ENCODE measurements at places on chromosomes 2 and 18.

DNA sequence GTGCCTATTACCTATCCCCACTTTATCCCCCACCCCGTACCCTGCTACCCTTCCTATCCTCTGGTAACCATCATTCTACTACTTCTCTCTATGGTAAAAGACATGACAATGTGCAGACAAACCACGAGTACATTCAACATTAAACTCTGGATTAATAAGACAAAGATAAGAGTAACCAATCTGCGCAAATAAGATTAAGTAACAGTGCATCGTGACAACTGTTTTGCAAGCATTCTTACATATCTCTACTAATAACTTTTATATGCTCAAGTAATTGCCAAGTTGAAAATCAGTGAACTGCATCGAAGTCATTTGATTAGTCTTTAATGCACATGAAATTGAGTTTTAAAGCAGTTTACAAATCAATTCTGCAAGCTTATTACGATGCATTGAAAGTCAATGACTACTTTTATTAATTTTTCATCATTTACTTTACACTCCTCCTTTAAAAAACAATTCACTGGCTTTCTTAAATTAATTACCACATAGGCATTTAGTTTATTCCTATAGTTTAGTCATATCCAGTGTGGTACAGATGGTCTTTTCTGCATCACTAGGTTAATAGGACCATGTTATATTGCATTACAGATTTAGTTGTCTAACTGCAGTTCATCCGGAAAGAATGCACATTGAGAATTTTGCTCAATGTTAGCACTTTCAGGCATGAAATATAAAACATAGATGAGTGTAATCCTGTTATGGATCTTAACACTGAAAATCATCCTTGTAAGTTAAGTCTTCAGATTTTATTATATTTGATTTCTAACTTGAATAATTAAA, 178.1 kb downstream of the GCA start:
- no peak for DNase-seq

GRCh38 chr2:119650846-119651370, 28.1 kb upstream of the TMEM177 start:
- DNase-seq = no peak

DNA sequence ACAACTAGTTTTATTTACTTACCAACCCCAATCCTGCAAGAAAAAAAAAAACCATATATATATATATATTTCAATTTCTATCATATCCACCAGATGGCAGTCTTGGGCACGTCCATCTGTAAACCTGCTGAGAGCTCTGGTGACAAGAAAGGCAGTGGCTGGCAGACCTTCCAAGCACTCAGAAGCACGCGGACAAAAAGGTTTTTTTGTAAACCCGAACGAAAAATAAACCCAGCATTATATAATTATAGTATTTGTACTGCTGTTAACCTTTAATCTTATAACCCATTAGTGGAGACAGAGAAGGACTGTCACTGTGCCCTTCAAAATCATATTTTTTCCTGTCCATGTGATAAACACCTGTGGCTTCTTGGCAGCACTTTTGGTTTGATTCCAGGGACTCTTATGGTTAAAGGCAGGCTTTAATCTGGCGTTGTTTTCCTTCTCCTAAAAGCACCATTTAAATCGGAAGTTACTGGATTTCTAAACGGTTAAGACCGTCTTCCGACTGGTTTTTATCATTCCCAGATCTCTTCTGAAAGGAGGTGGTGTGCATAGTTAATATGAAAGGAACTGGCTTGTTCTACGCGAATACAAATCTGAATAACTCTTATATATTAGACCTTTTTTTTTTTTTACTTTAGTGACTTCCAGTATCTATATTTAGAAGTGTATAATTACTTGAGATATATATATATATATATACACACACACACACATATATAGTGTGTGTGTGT, 31.0 kb upstream of the SLC3A1 start:
- DNase-seq = no peak

DNA sequence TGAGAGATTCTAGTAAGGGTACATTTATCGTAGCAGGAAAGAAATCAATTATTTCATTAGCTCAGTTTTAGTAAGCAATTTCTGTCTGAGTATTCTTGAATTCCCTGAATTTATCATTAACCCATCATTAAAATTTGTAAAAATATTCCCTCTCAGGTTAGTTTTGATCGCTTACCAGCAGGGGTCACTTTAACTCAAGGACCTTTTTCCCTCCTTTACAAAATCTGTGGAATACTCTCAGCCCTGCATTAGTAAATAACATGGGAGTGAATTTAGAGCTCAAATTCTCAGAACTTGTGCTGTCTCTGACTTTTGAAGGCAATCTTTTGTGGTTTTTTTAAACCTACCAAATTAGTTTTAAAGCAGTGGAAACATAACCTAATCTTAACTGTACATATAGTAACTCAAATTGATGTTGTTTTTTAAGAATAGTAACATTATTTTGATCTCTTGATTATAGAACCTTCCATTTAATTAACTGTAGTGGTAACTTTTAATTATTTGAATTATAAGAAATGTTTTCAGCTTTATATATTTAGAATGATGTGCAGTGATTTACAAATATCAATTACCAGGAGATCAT, 97.2 kb downstream of the AGPS start:
- no peak for DNase-seq

- no peak for DNase-seq
These were observed 91.0 kb downstream of the MARCHF4 start for GRCh38 chr2:216281316-216281715.

GRCh38 chr2:152426801-152427200, 91.8 kb downstream of the FMNL2 start:
- no peak for DNase-seq

GRCh38 chr2:237403024-237403882, 10.7 kb downstream of the COL6A3 start:
- DNase-seq = no peak

- no peak for DNase-seq
These were observed 14.5 kb upstream of the NAB1 start for GRCh38 chr2:190634381-190634780.

GRCh38 chr2:103873716-103874351, 980.1 kb upstream of the POU3F3 start:
- DNase-seq = no peak

DNA sequence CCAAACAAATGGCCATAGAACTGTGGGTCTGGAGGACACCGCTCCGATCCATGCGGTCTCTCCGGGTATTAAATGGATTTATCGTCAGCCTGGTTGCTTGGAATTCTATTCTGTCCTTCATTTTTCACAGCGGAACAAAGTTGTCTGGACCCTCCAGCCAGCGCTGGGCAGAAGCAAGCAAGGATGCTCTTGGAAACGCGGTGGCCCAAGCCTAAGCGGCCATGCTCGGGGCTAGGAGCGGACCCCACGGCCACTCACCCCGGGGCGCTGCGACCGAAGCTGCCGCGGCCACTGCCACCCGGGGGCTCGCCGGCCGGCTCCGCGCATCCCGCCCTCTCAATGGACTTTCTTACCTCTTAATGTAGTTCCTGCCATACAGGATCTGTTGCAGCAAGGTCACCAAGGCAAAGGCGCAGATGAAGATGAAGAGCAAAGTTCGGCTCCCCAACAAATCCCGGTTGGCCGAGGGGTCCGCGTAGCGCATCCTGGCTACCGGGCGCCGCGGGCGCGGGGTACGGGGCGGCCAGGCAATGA, 761 bp downstream of the ST8SIA5 start:
- DNase-seq = no peak

All from stimulated activated CD8-positive, alpha-beta memory T cell treated with anti-CD3 and anti-CD28 coated beads, Interleukin-15, amount 100 ng/mL, for 1 hour (primary cell).